ENCODE measurements at places on chromosomes 4 and X.

DNA sequence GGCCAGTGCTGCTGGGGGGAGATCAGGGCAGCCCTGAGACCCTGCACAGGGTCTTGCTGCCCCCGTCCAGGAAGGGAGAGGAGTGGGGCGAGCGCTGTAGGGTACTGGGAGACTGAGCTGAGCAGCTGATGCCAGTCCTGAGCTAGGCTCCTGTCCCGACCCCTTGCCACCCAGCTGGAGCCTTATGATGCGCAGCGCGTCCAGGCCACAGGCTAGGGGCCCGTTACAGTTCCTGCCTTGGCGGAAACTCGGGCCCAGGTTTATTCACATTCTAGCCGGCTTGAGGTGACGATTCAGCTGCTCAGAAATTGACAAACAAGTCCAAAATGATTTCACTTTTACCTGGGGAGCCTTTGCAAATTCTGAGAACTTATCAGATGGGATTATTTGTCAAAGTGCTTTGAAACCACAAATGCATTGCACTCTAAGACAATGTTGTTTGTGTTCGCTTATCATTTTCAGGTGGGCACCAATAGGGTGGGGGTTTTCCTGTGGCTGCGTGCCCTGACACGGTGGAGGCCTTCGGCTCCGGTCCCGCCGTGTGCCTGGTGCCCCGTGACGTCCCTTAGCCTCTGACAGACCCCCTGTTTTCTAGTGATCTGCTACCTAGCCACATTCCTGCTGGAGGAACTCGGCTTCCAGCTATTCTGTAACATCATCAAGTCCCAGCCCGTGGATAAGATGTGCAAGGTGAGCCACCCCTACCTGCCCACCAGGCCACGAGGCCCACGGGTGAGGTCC lies 18.9 kb downstream of the CFAP99 start:
- no peak for DNase-seq

- DNase-seq: no peak
Measured at GRCh38 chr4:151248519-151248918, 28.4 kb upstream of the PRSS48 start.

- DNase-seq: no peak
Measured at GRCh38 chrX:36462142-36462541, 542.6 kb downstream of the CFAP47 start.

GRCh38 chr4:27181693-27182092 lies 321.1 kb downstream of the STIM2 start:
- DNase-seq: no peak

- no peak for DNase-seq
Measured at GRCh38 chrX:34598362-34598761, 58.7 kb downstream of the TMEM47 start.

GRCh38 chr4:122831515-122832196 lies 5.0 kb downstream of the FGF2 start:
- DNase-seq: no peak

DNA sequence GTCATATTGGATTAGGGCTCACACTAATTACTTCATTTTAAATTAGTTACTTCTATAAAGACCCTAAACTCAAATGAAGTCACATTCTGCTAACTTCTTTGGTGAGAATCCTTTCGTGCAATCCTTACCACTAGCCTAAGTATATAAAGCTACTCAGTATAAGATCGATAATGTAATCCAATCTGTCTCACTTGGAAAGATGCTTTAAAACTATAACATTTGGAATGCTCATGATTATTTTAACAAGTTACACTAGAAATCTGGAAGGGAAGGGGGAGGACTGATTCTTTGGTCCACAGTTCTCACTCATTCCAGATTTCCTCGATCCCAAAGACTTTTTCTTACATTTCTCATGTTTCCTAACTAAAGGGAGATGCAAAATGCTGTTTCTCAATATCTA lies 336.4 kb upstream of the SLIT2 start:
- DNase-seq: no peak

DNA sequence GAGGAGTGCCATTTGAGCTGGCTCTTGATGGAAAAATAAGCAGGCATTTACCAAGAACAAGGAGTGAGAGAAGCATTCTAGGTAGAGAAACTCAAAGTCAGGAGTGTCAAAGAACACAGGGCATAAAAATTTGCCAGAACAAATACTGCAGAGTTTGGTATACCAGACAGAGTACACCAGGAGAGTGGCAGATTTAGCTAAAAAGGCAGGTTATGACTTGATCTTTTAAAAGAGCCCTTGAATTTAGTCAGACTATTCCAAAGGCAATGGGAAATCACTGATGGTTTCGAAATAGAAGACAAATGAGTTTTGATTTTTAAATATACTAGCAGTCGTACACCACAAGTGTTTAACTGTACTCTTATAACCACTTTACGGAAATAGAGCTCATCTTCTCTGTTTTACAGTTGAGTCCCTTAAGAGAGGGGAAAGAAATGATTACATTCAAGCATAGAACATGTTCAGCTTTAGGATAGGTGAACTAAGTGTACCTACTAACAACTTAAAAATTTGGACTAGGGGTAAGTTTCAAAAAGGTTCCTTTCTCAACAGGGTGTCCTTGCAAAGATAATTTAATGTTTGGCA lies 10.2 kb downstream of the UBE2D3 start:
- DNase-seq: no peak

- no peak for DNase-seq
Measured at GRCh38 chr4:121130326-121130660, 33.8 kb downstream of the TNIP3 start.

DNA sequence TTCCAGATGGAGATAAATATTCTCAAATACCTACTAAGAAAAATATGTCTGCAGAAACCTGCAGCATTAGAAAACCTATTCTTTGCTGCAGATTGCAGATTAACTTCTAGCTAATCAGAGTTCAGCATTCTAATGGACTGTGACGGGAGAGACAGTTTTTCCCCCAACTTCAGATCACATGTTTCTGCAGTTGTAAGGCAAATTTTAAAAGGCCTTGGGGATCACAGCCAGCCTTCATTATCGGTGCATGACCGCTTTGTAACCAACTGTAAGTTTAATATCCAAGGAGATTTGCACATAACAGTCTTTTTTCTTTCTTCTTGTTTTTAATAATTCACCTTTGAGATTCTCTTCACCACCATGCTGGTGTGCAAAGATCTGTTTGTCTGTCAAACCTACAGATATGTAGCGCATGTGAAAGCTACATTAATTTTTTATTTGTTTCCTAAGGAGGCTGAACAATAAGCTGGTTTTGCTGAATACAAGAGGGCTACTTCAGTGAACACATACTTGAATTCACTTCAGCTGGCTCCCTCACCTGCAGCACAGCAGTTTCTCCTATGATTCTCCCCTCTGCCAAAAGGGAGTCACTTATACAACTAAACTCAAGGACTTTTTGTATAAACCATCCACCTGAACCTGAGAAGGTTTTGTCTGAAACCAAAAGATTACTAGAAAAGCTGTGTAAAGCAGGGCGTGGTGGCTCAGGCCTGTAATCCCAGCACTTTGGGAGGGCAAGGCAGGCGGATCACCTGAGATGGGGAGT lies 488.5 kb downstream of the RPA4 start:
- no peak for DNase-seq

GRCh38 chr4:78310007-78310739 lies 241.4 kb upstream of the ANXA3 start:
- DNase-seq: no peak

DNA sequence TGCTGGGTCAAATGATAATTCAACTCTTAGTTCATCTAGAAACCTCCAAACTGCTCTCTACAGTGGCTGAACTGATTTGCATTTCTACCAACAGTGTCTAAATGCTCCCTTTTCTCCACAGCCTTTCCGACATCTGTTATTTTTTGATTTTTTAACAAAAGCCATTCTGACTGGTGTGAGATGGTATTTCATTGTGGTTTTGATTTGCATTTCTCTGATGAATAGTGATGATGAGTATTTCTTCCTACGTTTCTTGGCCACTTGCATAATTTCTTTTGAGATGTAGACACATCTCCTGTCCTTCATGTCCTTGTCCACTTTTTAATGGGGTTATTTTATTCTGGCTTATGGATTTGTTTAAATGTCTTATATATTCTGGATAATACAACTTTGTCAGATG lies 298.2 kb upstream of the ARSJ start:
- DNase-seq: no peak

GRCh38 chrX:141989815-141990214 lies 86.1 kb downstream of the MAGEC1 start:
- DNase-seq: no peak

- no peak for DNase-seq
Measured at GRCh38 chrX:52355108-52355507, 13.7 kb upstream of the XAGE2 start.

DNA sequence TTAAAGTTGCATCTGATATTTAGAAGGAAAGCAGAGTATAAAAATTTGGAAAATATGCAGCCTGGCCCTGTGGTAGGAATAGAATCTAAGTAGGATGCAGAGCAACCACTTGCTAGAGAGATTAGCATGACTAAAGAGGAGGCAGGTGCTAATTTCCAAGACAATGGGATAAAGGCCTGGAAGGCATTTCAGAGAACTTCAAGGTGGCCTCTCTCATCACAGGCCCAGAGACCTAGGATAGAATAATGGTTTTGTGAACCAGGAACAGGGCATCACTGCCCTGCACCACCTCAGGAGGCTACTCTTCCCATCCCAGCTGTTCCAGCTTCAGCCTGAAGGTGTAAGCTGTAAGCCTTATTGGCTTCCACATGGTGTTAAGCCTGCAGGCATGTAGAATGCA lies 621.7 kb upstream of the HS3ST1 start:
- no peak for DNase-seq

DNA sequence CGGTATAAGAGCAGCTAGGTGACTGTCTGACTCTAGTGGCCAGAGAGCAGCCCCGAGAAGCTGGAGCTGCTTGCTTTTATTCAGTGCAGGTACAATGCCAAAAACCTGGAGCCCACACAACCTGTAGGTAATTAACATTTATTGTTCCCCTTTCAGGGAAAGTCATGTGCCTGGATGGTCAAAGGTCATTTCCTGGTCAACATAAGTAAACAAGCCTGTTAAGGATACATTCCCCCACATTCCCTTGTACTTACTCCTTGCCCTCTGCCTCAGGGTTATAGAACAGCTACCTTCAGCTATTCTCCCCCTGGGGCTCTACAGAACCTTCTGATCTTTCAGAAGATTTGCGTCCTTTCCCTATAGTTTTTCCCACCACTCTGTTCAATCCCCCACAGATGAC lies 253.4 kb downstream of the TMA16 start:
- no peak for DNase-seq

- no peak for DNase-seq
Measured at GRCh38 chrX:93649381-93649780, 24.0 kb downstream of the NAP1L3 start.

- no peak for DNase-seq
Measured at GRCh38 chr4:119210775-119211174, 1.7 kb upstream of the USP53 start.

- no peak for DNase-seq
Measured at GRCh38 chr4:150938873-150939499, 76.1 kb downstream of the LRBA start.

- DNase-seq: no peak
Measured at GRCh38 chr4:48308901-48309300, 32.4 kb upstream of the SLAIN2 start.

DNA sequence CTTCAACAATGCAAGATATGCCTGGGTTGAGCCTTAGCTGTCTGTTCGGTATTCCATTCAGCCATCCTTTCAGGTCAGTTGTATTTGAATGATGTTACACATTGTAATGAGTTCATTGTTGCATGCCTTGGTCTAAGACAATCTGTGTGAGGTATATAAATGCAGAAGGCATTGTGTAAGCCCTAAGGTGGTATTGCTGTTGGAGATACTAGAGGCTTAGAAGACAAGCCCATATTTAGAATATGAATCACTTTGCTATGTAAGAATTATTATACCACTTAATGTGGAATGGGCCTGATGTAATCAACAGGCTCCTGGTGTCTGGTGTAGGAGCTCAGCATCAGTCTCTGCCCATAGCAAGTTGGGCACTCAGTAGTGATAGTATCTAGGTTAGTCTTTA lies 473.4 kb upstream of the GNPDA2 start:
- no peak for DNase-seq

DNA sequence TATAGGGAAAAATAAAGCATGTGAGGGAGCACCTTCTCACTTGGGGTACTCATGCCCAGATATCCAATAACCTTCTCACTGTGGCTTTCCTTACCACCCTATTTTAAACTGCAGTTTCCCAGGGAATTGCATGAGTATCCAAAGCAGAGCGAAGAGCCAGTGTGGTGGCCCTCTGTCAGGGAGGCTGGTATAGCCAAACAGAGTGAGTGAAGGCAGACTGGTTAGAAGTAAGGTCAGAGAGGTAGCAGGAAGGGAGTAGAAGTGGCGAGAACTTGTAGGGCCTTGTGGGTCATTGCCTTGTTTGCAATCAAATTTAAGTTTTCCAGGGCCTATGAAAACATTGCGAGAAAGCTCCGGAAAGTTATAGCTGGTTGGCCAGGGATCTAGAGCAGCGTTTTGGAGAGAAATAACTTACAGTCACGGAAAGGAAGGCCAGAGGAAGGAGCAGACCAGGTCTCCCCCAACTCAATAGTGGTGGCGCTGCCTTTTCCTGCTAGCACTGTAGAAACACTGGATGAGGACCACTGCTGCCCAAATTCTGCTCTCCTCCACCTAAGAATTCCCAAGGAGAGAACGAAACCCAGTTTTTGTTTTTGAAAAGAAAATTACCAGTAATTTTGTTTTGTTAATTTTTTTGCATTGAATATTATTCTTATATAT lies 77.2 kb downstream of the PDLIM5 start:
- no peak for DNase-seq

DNA sequence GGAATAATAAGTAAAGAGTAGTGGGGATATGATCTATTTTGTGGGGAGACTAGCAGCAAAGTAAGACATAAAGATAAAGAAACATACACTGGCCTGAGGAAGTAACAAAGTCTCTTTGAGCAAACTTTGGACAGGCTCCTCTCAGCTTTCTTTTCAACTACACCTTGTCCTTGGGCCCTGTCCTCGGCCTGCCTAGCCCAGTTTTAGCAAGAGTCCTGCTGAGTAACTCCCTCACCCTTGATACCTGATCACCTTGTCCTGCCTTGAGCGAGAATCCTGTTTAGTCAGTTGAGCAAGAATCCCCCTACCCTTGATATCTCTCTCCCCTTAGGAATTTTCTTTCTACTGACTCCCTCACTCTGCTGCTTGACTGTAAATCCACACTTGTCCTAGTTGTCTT lies 11.5 kb downstream of the HNRNPH2 start:
- DNase-seq: no peak

DNA sequence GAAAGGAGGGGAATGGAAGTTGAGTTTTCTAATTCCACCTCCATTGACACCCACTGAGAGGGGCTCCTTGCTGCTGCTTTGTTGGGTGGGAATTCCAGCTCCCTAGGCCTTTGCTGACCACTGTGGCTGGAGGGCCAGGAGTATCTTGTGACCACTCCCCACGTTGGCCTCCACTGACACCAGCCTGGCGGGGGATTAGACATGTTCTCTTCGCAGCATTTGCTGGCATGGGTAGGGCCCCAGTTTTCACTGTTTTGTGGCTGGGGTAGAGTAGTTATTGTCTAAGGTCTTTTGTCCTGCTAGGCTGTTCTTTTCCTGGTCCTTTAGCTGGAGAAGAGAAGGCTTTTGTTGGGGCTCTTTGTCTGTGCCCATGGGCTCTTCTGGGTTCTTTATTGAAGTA lies 116.7 kb downstream of the CDKL5 start:
- DNase-seq: no peak
